ENCODE measurements at places on chromosomes 7 and 10.
A peak's percentile ranks its signal among the peaks of the same experiment; 100 is the strongest.

DNA sequence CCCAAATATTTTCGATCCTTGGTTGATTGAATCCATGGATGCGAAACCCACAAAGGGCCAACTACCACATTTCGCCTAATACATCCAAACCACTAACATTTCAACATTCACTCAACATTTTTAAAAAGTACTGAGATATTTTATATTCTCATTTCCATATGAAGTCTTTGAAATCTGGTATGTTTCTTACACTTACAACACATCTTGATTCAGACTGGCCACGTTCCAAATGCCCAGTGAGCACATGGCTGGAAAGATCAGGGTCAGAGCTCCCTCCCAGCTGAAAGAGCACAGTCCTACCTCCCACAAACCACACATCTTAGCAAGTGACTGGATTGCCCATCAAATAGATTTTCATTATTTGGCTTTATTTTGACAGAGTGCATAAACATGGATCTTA, 18.9 kb downstream of the NCAPG2 start:
- peak; percentile 33 for DNase-seq

DNA sequence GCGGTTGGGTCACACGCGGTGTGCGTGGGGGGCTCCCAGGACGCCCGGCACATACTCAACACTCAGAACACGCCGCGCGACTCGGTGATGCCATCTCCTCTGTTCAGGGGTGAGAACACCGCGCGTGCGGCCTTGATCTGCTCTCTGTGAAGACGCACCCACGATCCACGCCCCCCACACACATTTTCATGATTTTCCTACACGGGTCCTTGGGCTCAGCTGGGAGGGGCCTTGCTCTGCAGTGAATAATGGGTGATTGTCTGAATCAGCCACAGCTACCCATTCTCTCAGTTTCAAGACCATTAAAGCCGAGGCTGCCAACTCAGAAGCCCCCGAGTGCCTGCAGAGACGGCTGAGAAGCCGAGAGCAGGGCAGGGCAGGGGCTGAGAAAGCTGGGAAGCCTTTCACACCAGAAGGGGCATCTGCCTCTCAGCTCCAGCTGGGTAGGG, 54.3 kb upstream of the PDGFA start:
- no peak for DNase-seq

DNA sequence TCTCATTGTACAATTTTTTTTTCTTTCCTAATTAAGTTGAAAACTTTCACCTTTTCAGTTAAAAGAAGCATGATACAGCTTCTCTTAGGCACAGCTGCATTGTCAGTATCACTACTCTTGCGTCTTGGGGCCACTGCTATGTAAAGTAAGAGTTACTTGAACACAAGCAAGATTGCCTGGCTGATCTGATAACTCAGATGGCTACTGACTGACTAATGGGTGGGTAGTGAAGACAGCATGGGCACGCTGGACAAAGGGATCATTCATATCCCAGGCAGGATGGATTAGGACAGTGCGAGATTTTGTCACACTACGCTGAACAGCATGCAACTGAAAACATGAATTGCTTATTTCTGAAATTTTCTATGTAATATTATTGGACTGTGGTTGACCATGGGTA, 11.6 kb upstream of the ADAMTS14 start:
- DNase-seq: no peak

DNA sequence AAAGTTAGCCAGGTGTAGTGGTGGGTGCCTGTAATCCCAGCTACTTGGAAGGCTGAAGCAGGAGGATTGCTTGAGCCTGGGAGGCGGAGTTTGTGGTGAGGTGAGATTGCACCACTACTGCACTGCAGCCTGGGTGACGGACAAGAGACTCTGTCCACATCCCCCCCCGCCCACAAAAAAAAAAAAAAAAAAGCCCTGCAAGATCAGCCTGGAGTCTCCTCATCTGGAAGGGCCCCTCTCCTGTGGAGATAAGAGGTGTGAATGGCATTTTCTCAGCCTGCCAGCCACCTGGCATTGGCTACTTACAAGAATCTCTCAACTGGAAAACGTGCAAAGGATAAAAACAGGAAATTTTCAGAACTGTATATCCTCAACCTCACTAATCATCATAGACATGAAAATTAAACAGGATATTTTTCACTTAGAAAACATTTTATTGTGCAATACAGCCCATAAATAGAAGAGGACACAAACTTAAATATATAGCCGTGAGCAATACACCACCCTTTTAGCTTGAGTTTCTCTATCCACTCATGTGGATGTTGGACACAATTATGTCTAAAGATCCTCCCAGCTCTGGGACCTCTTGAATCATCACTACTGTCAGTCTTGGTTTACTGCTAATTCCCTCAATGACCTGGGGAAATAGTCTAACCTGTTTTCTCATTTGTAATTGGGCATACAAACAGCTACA, 11.3 kb upstream of the TSPAN15 start:
- DNase-seq: no peak
